ENCODE measurements at places on chromosomes 11 and 22. TPM values are rescaled to one million over a fixed set of nuclear protein-coding genes. Genes with fewer than 3 reads are reported as not detected.

DNA sequence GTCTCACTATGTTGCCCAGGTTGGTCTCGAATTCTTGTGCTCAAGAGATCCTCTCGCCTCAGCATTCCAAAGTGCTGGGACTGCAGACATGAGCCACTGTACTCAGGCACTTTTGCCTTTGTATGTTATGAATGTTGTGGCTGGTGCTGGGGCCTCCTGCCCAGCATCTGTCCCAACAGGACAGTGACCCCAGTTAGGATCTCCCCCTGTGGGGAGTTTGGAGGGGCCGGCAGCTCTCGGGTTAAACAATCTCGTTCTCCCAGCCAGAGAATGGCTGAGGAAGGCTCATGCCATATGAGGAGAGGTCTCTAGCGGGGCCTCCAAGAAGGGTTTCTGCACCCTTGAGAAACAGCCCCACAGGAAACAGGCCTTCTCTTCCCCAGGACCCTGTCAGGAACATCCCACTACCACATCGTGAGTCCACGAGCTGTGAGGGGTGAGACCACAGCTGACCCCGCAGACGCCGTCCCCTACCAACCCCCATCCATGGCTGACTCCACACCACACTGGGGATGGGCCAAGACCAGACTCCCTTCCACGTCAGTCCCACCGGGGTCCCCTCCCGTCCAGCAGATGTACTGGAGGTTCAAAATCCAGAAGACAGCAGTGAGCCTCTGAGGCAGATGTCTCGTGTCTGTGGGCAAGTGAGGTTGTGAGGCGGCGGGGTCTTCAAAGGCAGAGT lies 54.1 kb downstream of the SHANK2 start:
- no peaks in the 10 kb centered on the region for H3K27me3 ChIP-seq
- H3K4me1 ChIP-seq = no peaks in the 10 kb centered on the region
- H3K36me3 ChIP-seq = no peaks in the 10 kb centered on the region

- H3K4me3 ChIP-seq = peak overlapping the region; percentile 36
- peak; percentile 91 for DNase-seq
- peak overlapping the region; percentile 85 for H3K27ac ChIP-seq
- H3K27me3 ChIP-seq = no peaks in the 10 kb centered on the region
Observed at GRCh38 chr11:75582895-75583717, 21.1 kb downstream of the SERPINH1 start.

The ARHGEF12 gene
- 96.0 TPM for total RNA-seq

DNA sequence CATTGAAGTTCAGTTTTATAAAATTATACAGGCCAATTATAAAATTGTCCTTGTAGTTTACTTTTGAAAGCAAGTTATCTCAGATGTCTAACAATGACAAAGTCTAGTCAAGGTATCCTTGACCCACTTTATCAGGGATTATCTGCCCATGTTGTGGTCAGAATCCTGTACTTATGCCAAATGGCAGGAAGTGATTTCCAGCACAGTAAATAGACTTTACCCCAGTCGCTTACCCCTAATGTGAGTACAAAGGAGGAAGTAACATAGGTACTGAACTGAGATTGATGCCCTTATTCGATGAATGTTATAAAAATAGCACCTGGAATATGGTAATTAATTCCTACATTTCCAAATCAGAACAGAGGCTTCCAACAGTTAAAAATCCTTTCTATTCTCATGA lies 355.7 kb downstream of the CNTN5 start:
- H3K4me3 ChIP-seq = no peak overlapping the region
- no peaks in the 10 kb centered on the region for H3K27me3 ChIP-seq
- no peak overlapping the region for H3K27ac ChIP-seq
- no peaks in the 10 kb centered on the region for H3K4me1 ChIP-seq
- H3K36me3 ChIP-seq = no peaks in the 10 kb centered on the region

The THY1 gene
- total RNA-seq = 16.9 TPM

The TMEM25 gene
- 8.5 TPM for total RNA-seq

GRCh38 chr11:66238786-66239413 lies 29.5 kb upstream of the RAB1B start:
- DNase-seq = no peak
- H3K4me3 ChIP-seq = no peak overlapping the region

DNA sequence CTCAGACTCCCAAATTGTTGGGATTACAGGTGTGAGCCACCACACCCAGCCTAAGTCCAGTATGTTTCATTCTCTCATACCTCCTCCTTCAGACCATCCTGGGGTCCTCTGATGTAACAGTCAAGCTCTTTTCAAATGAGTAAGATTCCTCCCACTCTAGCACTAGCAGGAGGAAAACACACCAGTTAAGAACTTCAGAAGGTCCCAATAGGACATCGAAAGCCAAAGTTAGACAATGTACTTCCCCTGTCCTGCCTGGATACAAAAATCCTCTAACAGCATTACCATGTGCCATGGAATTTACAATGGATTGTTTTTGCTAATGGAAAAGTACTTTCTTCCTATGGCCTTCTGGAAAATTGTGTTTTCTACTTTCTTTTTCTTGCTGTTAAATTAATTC lies 67.1 kb downstream of the CCDC34 start:
- no peak overlapping the region for H3K27ac ChIP-seq
- no peaks in the 10 kb centered on the region for H3K36me3 ChIP-seq
- no peaks in the 10 kb centered on the region for H3K27me3 ChIP-seq
- DNase-seq = no peak
- no peaks in the 10 kb centered on the region for H3K4me1 ChIP-seq

DNA sequence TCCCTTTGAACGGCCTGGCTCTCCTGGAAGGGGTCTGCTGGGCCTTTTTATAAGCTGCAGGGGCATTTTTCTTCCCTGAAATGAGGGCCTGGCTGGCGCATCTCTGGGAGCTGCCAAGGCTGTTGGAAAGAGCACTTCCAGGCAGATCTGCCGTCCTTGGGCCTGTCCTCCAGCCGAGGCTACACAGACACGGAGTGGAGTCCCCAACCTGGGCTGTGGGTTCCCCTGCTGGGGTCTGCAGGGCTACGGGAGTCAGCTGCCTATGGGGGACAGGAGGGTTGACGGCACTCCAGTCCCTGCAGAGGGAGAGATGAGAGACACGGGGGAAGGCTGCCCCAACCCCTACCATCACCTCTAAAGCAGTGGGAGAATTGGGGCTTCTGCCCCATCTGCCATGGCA lies 606.6 kb downstream of the TBC1D22A start:
- H3K36me3 ChIP-seq = no peaks in the 10 kb centered on the region
- no peaks in the 10 kb centered on the region for H3K4me1 ChIP-seq
- H3K4me3 ChIP-seq = no peak overlapping the region

All from spleen (tissue), 13 donors.